ENCODE measurements at places on chromosomes 6 and 20.

DNA sequence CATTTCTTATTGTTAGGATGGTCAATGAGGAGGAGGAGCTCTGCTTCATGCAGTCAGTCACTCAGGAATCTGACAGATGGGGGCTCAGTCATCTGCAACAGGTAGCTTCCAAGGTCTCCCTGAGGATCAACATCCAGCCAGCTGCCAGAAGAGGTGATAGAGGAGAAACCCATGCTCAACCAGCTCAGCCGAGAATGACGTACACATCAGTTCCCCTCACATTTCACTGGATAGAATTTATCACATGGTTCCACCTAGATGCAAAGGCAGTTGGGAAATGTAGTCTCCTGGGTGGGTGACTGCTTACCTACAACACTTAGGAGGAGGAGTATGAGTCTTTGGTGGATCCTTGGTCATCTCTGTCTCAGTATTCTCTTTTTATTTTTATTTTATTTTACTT lies 144.5 kb downstream of the CEBPB start:
- no peak for DNase-seq

- DNase-seq: no peak
These were observed 180.4 kb upstream of the RIN2 start for GRCh38 chr20:19577692-19578091.

- no peak for DNase-seq
These were observed 90.6 kb downstream of the EYA2 start for GRCh38 chr20:46985250-46985649.

GRCh38 chr20:19012676-19013075 lies 199.1 kb downstream of the SCP2D1 start:
- DNase-seq: no peak

DNA sequence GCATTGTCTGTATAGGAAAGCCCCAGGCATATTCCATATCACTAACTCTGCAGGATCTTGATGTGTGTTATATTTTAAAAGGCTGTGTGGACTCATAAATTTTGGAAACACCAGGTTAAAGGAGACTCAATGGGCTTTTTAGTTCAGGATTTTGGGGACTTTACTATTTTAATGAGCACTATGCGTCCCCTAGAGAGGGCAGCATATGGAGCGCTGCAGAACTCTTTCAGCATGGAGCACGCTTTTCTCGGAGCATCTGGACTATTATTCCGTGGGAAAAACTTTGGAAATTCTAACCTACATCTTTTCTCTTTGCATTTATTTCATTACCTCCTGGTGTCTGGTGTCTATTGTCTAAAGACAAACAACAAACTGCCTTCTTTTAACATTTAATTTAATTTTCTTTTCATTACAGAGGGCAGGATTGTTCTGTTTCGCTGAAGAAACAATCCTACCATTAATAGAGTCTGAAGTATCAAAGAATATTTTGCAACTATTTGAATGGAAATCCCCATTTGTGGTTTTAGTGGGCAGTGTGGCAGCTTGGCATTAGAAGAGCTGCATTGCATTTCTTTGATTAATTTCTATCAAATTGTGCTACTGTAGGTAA lies 399.9 kb upstream of the HSF2 start:
- DNase-seq: no peak

DNA sequence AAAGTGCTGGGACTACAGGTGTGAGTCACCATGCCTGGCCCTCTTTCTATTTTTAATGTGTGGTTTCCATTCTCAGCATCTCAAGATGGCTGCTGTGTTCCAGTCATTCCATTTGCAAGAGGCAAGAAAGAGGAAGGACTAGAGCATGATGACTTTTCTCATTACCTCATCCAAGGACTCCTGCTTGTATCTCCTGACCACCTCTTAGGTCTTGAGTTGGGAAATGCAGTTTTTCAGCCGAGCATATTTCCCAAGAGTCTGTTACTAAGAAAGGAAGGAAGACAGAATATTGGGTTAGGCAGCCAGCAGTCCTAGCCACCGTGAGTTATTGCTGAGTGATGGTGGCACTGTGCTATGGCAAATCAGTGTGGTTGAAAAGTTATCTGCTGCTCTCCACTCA lies 108.4 kb upstream of the INSM1 start:
- DNase-seq: no peak

DNA sequence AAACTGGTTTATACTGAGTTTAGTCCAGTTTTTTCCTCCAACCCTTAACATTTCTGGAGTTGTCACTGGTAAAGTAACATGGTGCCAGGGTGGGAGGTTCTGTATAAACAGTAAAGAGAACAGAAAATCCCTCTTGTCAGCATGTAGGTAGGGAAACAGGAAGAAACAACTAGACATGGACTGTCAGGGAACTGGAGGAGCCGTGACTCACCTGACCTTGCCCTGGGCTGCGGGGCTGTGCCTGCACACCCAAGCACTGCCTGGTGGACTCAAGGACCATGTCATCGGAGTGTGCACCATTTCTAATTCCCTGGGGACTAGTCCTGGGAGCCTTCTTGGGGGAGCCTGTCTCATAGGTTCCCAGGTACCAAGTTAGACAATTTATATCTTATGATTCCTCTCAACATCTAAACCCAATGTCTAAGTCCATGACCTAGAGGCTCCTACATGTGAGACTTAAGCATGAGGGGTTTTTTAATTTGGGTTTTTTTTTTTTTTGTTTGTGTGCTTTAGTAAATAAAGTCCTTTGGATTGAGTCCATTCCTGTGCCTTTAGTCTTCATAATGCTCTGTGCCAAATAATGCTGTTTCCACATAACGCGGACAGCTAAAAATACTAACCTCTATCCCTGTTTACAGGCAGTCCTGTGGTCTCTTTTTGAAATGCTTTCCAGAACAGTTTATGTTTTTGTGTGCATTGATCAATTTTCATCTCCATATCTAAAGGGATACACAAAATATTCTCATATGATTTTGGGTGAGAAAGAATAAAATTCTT lies 136.9 kb upstream of the SUPT3H start:
- no peak for DNase-seq

DNA sequence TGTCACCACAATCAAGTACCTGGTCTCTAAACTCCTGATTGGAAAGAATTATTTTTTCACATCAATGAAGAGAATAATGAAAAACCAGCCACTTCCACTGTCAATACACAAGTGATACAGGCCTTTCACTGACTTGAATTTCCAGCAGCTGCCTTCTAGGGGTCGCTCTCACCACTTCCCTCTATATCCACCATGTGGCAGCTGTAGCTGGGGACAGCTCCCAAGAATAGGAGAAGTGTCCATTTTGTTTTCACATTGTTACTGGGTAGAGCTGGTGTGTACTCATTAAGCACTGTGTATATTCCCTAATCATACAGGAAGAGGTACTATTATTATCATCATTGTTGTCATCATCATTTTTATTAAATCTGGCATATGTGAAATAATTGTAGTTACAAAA lies 438.4 kb upstream of the SPTLC3 start:
- no peak for DNase-seq

DNA sequence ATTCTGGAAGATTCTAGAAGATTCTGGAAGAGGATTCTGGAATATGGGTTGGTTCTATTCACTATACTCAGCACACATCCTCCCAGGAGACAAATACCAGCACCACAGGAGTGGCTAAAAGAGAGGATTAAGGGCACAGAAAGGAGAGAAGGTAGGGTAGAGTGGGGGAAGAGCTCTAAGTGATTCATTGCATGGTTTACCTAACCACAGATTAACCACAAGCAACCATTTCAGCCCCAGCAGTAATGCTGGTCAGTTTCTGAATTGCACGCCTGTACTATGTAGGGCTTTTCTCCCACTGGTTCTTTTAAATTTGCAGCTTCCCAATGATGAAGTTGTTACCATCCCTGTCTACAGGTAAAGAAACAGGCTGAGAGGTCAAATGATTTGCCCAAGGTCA lies 192.7 kb upstream of the PMEPA1 start:
- no peak for DNase-seq

DNA sequence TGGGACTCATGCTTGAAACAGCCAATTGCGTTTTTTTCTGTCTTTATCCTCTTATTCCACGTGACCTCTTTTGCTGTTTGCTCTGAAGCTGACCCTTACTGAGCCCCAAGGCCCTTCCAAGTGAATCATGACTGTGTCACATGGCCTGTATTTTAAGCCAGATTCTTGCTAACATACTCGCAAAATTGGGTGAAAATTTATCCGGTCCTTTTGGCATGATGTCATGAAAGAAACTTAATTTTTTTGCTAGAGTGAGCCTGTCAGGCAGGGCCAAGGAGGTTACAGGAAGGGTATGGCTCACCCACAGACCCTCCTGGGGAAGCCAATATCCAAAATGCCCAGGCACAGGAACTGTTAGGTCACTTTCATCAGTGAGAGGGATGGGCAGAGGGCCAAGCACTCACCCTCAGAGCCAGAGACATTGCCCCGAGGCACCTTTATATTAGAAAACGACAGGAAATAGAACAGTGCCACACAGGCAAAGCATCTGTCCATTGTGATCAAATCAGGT lies 296.7 kb downstream of the CDH26 start:
- no peak for DNase-seq

DNA sequence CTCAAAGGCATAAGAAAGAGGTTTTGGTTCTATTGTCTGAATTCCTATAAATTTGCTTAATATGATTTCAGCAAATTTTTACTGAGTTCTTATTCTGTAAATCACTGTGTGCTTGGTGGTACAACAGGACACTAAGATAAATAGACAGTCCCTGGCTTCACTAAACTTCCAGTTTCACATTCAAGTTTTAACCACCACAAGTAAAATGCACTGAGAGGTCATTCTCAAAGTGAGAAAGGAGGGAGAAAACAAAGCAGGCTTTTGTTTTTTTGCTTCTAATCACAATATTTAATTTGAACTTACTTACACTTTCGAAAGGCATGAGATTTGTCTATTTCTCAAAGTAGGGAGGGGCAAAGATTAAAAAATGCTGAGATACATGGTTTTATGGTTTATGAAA lies 445.7 kb downstream of the CDC5L start:
- DNase-seq: no peak
